ENCODE measurements at places on chromosomes 3 and 15.

- DNase-seq: no peak
Measured at GRCh38 chr3:150439657-150440056, 31.6 kb downstream of the TSC22D2 start.

GRCh38 chr3:45659661-45660566 is 29.3 kb upstream of the SACM1L start:
- DNase-seq: no peak

DNA sequence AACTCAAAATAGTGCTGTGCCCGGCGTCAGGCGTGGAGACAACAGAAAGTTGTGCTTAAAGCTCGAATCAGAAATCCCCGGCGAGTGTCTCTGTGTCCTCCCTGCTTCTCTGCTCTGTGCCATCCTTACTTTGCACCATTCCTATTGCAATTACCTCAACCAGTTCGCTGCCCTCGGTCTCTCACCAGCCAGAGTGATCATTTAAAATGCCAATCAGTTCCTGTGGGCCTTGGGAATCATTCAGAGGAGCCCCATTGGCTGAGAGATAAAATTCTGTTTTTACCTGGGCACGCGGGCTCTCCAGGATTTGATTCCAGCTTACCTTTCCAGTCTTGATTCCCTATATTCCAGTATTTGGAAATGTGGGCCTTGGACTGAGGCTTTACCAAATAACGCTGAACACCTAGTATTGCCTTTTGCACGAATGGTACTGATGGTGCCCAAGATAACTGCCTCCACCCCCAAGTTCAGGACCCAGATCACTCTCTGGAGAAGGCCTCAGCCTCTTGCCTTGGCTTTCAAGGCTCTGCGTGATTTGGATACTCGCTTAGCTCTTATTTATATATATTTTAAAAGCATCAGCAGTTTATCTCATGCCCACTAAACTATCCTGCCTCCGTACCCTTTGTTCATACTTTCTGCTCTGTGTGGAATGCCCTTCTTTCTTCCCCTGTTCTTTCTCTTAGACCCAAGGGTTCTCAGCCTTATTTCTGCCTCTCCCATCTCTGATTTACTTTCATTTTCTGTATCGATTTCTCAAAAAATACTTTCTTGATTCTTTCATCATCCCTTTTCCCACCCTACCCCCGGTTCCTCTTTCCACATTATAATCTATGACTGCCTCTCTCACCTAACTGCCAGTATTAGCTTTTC is 863 bp downstream of the PSMA4 start:
- DNase-seq: no peak

DNA sequence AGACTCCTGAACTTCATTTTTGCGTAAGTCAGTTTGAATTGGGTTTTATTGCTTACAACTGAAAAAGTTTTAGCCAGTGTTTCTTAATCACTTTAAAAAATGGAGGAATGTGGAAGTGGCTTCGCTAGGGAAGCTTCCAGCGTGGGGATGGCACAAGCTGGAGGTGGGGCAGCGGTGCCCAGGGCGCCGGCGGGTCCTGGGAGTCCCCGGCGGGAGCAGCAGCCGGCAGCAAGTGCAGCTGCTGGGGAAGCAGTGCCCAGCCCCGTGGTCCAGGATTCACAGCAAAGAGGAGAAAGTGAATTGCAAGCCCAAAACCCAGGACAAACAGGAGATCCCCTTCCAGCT is 301.8 kb upstream of the PROK2 start:
- DNase-seq: no peak

GRCh38 chr15:70833861-70834765 is 19.8 kb downstream of the LARP6 start:
- peak; percentile 76 for DNase-seq

All from fibroblast of skin of left biceps (primary cell).